Activated CD4-positive, alpha-beta T cell treated with anti-CD3 and anti-CD28 coated beads for 1 hour (primary cell): ENCODE measurements at places on chromosomes 2 and 18.

- DNase-seq: peak; percentile 78
Observed at GRCh38 chr2:11778923-11779757, 32.7 kb downstream of the LPIN1 start.

DNA sequence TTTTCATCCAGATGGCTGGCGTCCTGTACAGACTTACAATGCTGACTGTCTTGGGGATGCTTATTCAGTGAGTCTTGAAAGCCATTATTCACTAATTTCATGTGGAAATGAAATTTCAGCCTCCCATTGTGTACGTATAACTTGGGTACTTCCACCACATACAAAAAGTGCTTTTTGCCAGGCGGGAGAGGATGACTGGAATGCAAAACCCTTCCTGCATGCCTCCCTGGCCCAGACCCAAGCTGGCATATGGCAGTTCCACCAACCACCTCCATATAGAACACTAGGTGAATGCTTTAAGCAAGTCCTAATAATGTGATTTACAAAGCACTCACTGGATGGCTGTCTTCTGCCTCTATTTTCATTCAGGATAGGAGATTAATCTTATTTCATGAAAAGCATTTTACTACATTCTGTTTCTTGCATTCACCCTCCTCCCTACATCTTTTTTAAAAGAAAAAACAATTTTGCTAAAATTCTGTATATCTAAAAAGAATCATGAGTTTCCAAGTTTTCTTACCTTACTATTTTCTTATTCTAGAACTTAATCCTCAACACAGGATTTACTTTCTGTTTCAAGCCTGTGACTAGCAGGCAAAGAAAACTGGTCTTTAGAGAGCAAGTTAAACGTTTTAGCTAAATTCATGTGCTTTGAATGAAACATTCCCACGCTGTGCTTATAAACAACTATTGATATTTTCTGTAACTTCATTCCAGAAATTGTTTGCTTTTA is 327.6 kb downstream of the NCKAP5 start:
- no peak for DNase-seq

GRCh38 chr2:118635891-118636290 is 211.6 kb downstream of the EN1 start:
- no peak for DNase-seq

DNA sequence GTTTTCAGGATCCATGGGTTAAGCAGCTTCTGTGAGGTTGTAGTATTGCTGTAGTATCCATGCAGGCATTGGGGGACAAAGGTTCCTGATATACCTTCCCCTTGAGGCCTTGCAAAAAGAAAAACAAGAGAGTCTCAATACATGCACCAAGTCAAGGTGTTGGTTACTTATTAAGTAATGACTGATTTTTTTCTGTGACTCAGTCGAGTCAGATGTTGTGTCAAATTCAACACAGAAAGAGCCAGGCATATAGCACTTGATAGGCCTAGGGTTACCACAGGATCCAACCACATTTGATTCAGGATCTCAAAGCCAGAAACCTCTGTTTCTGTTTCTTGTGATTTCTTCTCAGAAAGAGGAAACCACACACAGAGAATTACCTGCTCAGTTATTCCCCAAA is 24.9 kb upstream of the CD8A start:
- DNase-seq: no peak

DNA sequence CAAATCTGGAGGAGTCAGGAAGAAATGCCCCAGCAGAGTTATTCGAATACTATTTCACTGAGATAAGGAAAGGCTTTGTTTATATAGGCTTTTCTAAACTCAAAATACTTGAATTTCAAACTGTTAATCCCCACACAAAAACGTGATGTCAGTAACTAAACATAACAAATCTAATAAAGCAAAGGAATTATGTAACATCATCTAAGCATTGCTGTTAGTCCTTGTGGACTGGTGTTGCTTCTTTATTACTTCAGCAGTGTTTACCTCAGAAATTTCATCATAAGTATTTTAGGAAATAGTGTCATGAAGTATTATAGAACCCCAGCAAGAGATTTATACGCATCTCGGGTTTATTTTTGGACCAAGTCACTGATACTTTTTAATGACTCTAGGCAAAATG is 19.7 kb upstream of the SANBR start:
- DNase-seq: no peak

GRCh38 chr18:47179520-47179919 is 3.4 kb upstream of the IER3IP1 start:
- no peak for DNase-seq

GRCh38 chr2:121667618-121668017 is 18.4 kb upstream of the CLASP1 start:
- no peak for DNase-seq

- no peak for DNase-seq
Observed at GRCh38 chr2:74328573-74328972, 14.6 kb downstream of the SLC4A5 start.

- peak; percentile 12 for DNase-seq
Observed at GRCh38 chr2:161992531-161992930, 81.5 kb downstream of the DPP4 start.

DNA sequence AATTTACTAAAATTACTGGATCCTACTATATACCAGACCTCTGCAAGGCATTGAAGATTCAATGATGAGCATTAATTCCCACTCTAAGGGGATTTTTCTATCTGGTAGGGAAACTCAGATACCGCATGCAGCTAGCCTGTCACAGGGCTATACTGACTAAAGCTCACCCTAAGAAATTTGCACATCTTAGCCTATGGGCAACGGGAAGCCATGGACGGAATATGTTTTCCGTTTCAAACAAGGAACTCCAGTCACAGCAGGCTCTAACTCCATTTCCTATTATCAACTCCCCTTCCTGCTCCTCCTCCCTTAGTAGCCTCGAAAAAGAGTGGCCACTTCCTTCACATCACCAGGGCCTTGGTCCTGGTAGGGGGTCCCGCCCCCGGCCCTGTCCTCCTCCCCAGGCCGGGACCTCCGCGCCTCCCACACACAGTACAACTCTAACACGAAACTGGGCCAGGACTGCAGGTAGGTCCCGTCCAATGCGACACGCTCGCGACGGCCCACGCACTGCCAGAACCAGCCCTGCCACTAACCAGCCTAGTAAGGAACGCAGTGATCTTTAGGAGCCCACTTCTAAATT is 659 bp upstream of the COX5B start:
- DNase-seq: no peak

GRCh38 chr2:38600242-38600891 is 2.4 kb downstream of the HNRNPLL start:
- no peak for DNase-seq

DNA sequence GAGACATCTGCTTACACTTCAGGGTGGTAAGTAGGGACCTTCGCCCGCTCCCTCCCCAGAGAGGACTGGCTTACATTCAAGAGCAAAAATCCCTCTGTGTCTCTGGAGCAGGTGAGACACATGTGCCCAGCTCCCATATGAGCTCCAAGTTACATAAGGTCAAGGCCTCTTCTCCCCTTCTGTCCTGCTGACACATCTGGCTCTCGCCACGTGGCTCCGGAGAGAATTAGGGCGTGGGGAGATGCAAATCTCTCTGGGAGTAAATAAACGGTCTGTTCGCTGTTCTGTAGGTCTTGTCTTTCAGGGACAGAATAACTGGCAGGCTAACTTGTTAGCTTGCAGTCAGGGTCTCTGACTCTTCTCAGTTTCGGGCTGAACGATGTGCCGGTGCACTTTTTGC is 16.2 kb downstream of the MRO start:
- no peak for DNase-seq

- no peak for DNase-seq
Observed at GRCh38 chr2:43472527-43473194, 123.2 kb downstream of the THADA start.

GRCh38 chr2:139366681-139367080 is 586.5 kb upstream of the NXPH2 start:
- no peak for DNase-seq

DNA sequence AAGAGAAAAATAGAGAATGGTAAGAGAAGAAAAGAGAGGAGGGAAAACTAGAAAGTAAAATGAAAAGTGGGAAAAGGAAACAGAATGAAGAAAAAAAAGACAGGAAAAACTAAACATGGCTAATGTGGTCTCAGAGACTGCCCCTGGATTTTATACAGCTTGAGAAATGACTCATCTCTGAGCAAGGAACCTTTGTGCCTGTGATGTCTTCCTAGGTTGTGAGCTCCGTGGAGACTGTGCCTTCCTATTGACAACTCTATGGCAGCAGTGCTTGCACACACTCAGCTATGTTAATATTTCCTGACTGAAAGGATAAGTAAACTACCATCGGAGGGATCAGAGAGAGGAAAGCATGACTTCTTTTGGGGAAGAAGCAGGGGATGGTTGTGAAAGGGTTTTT is 203.8 kb downstream of the RDH14 start:
- DNase-seq: no peak

GRCh38 chr2:157593411-157593810 is 35.3 kb downstream of the ACVR1C start:
- DNase-seq: no peak

DNA sequence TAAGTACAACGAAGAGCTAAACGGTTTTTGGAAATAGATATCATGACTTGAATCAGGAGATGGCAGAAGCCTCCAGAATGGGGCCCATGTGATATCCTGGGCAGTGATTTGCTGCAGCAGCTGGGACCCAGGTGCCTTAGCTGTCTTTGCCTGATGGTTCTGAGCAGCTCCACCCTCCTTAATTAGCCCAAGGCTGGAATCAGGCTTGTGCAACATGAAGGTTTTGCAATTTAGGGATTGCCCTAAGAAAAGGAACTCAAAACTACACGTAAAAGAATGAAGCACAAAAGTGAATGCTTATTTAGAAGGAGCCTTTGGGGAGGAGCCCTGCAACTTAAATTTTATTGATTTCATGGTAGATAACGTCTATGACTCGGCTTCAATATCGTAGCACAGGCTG is 17.3 kb upstream of the CNDP2 start:
- DNase-seq: no peak

GRCh38 chr2:98036349-98037000 is 40.7 kb upstream of the TMEM131 start:
- DNase-seq: no peak

DNA sequence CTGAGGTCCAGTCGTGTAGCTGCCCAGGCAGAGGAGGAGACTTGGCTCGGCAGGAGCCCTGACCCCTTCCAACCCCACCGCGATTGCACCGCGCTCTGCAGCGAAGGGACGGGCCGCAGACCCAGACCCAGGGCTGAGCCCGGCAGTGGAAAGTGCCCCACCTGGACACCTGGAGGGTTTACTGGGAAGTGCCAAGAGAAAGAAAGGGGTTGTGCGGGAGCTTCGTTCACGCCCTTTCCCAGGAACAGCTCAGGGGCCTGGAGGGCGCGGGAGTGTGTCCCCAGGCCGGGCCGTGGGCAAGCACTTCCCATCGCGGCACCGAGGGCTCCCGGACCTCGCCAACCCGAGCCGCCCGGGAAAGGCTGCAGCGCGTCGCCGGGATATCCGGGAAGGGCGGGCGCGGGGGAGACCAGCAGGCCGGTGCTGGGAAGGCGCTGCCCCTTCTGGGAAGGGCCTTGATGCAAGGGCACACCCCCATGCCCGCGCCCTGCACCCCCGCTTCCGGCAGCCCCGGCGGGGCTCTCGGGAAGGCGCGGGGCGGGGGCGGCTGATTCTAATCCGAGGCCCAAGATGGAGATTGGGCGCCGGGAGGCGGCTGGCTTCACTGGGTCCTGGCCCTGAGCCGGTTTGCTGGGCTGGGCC is 36.1 kb upstream of the MRPL33 start:
- peak; percentile 32 for DNase-seq

- DNase-seq: no peak
Observed at GRCh38 chr2:187525163-187525900, 28.9 kb downstream of the TFPI start.

- DNase-seq: no peak
Observed at GRCh38 chr18:48002933-48003365, 72.5 kb upstream of the SMAD2 start.

DNA sequence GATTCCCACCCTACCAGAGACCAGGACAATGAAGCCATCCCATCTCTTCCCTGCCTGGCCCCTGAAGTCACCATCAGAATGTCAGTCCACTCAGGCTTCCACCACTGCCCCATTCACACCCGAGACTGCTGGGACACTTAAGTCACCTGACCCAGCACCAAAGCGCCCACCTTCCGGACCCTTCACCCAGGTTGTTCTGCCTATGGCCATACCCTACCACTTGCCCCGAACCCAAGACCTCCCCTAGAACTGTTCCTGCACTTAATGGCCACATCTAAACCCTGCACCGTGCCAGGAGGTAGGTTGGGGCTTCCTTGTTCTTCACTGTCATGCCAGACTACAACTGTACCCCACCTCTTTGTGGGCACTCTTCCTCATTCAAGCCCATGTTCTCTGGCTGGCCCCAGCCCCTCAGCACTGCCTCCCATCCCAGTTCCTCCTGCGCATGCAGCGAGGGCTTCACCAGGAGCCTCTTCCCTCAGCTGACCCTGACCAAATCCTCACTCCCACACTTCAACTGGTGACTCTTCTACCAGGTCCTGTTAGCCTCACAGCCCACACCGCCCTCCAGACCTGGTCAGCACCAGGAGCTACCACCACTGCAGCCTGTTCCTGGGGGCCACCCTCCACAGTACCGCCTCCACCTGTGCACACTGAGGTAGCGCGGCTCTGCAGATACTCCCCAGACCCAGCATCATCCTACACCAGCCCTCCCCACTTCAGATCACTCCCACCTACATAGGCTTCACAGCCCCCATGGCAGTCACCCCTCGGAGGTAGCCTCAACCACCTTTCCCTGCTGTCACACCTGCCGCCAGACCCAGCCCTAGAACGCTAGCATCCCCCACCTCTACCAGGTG is 8.3 kb upstream of the ADRA2B start:
- DNase-seq: no peak

DNA sequence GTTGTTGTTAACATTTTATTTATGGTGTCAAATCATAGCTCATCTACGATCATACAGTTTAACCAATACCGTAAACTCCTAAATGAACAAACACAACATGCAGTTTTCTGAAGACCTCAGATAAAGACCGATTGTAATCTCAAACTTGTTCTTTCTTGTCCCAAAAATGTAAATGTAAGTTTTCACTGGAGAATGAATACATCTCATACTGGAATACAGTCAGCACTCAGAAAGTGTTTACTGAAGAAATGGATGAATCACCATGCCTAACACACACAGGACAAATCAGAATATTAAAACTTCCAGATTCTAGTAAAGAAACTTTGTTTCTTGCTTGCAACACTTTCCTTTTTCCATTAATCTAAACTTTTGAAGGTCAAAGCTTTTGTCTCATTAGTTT is 380.5 kb downstream of the DLGAP1 start:
- DNase-seq: no peak

DNA sequence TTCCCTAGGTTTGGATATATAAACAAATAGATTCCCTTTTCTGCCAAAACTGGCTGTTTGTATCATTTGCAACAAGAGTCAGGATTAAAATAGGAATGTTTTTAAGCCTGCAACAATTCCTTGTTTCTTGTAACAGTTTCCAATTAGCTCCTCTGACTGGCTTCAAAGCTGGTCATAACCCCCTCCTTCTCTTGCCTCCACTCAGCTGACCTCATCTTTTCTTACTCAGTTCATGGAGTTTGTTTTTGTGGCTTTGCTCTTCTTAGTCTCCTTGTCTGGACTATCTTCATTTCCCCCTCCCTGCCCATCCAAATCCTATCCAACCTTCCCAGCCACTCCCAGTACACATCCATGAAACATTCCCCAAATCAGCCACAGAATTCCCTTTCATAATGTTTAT is 14.3 kb upstream of the RAPH1 start:
- DNase-seq: no peak
